ENCODE measurements at places on chromosomes 7 and 10.
A peak's percentile ranks its signal among the peaks of the same experiment; 100 is the strongest.

DNA sequence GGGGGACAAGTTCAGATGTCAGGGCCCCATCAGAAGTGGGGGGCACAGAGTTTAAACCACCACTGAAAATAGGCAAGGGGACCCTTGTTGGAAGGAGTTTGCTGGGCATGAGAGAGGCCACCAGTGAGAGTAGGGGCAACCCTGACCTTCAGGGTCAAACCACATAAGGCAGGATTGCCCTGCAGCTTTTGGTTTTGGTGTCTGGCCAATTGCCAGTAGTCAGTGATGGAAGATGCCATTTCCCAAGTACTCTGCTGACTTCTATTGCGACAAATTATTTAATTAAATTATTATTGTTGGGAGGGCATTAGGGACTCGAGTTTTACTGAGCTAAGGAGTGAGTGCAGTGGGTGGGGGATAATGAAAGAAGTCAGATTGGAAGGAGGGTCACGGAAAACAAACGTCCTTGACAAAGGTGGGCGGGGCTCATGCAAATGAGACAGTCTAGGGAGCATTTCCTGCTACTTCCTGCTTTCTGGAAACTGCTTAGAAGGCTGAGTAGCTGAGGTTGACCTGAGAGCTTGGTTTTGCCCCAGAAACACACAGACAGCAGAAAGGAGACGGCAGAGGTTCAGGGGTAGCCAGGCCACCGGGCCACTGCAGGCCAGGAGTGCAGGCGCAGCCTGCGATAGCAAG is 74.2 kb upstream of the ANLN start:
- no peak for DNase-seq

DNA sequence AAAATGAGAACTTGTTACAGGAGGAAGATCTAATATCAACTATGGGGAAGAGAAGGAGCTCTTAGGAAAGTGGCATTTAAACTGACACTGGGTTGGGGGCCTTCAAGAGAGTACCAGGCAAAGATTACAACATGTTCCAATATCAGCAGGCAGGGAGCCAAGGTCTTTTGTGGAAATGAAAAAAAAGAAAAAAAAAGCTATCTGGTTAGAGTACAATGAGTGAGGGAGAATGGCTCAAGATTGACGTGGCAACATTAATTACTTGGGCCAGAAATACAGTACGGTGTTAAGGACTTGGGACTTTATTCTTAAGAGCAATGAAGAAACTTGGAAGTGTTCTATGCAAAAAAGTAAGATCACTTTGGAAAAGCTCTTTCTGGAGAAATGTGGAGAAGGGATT is 132.3 kb upstream of the CDK1 start:
- no peak for DNase-seq

DNA sequence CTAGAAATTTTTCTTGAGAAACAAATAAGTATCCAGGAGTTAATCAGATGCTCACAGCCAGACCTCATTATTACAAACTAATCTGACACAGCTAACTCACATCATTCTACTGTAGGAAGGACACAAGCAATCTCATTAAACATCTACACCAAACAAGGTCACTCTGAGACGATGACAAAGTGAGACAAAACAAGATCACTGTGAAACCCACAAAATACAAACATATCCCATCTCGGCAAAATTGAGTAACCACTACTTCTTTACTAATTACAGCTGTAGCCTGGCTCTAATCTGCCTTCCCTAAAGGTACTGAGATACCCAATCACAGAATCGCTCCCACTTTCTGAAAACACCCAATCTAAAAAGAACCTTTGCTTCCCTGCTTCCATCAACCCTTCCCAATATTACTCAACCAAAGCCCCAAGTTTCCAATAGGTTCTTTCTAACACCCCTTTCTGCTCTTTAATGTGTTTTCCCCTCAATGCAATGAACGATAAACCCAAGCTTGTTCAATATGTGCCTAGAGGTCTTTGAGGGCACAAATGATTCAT is 26.9 kb downstream of the CCDC6 start:
- no peak for DNase-seq

DNA sequence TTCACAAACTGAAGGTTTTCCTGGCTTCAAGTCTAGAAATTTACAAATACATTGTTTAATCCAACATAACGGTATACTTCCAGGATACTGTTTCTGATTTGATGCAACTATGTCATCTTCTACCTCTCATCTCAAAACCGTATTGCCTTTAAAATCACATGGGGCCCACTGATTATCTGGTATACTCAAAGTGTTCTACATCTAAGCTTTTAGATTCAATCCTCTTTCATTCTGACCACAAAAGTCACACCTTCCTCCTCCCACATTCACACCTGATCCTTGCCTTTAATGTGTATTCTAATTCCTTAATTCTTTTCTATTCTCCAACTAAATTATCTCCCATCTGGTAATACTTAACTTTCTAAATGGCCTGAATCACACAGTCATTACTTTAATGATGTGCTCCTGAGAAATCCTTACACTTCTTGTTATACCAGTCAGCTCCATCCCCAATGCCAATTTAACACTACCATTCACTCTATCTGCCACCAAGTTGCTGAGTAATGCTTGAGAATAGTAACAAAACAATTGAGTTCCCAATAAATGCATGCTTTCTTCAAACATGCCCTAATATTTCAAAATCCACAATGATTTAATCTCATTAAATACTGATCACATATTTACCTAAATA is 13.0 kb downstream of the ATAD1 start:
- DNase-seq, result no peak

- DNase-seq, result no peak
These were observed at the start of gene CPA5 for GRCh38 chr7:130344271-130344866. Gene CPA5, plus strand, starts transcription at chr7:130344816. Its CDS starts 1,670 bp downstream, at chr7:130346486.

DNA sequence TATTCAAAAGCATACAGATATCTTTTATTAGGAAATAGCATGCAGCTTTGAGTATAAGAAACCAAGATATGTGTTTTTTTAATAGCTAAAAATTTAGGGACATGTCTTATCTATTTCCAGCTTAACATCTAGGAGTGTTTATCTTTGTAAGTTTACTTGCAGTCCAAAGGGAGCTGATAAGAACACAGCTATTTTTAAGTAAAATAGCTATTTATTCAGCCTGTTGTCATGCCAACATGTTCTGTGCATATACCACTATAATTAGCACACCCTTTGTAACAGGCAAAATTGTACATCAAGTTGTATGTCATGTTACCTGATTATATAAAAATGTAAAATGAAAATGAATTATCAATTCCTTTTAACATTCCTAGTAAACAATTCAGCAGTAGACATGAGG is 29.6 kb downstream of the FAM133B start:
- no peak for DNase-seq

GRCh38 chr10:290026-290725 is 154.9 kb downstream of the ZMYND11 start:
- peak; percentile 69 for DNase-seq

DNA sequence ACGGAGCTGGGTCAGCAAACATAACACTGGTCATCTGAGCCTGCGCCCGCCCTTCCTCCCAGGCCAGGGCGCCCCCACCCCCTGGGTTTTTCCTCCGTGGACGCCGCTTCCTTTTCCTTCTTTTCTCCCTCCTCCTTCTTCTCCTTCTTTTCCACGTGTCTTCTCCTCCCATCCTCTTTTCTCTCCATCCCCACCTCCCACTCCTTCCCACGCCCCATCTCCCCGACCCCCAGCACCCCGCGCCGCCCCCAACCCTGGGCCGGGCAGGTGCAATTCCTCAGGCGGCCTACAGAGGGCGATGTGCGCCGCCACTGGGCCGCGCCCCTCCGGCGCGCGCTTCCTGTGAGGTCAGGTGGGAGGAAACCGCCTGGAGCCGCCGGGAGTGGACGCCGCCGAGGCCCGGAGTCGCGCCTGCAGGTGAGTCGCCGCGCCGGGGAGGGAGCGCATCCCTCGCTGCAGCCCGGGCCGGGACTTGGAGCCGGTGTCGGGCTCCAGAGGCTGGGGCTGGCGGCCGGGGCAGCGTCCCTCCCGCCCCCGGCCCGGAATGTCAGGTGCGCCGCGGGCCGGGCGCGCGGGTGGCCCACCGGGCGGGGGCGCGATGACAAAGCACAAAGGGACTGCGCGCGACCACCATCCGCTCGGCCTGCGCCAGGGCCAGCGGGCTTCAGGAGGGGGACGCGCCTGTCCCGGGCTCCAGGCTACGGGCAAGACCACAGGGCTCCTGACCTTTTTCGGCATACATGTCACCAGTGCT is at the start of gene FAM241B:
Gene FAM241B (plus strand): TSS at position 351 of the 754 bp plus-strand sequence. CDS start 1,497 bp downstream, outside the sequence.
- DNase-seq, result no peak

DNA sequence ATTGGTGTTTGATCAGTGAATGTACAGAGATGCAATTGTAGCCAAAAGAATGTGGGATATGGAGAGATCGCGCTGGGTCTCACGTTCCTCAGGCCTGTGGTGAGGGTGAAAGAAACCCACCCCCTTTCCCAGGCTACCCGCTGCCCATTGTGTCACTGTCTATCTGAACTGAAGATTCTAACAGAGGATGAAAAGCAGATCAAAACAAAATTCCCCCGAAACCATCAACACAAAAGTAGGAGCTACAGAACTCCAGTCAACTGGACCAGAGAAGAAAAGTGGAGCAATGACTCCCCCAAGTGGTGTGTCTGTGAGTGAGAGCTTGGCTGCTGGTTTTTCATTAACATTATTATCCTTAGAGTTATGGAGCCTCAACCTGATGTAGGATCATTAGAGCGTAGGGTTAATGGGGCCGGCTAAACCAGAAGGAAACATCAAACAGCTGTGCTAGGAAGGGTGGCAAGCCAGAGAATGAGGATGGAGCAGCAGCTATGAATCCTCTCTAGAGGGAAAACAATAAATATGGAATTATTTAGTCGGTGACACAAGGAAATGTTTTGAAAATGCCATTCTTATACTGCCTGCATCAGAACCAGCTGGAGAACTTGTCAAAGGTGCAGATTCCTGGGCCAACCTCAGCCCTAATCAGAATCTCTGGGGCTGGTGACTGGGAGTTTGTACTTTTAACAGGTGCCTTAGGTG is 38.3 kb downstream of the AKR1B1 start:
- peak; percentile 39 for DNase-seq

DNA sequence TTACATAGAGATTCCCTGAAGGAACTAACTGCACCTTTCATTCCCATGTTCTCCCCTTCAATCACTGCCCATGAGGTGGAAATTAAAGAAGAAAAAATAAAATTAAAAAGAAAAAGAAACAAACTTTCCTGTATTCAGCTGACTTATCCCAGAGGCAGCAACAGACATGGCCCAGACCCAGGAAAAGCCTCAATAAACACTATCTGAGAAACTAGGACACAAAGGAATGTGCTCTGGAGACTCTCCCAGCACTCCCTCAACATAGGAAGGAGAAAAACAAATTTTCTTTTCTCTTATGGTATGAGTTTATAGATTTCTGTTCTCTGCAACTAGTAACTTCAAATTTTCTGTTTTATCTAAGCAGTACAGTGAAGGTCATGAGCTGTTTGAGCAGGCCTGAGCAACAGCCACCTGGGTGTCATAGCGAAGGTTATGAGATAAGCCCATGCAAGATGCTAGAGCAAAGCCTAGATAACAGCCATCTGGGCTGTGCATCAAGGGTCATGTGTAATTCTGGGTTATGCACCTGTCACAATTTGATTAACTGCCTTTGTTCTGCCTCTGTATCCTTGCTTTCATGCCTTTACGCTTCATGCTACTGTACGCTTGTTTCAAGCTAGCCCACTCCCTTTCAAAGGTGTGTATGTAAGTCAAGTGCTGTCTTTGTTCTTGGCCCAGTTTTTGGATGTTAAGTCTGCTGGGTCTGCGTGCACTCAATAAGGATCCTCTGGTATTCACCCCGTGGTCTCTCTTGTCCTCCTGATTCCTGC is 11.0 kb upstream of the OR6B1 start:
- DNase-seq, result no peak

- no peak for DNase-seq
These were observed 666 bp upstream of the YAE1 start for GRCh38 chr7:39565538-39565937.

DNA sequence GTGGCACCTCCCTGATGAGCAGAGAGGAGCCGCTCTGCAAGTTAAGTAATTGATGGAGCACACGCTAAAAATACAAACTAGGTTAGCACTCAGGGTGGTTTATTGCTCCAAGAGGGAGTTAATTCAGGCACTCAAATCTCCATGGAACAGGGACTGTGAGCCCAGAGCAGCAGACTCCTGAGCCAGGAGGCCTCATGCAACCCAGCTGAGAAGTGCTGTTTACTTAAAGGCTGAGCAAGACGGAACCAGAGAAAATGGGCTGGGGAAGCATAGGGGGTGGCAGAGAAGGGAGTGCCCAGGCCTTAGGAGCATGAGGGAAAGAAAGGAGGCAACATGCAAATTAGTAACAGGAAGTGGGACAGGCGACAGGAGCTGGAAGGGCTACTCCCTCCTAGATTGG is 174.1 kb downstream of the KCNMA1 start:
- DNase-seq, result no peak

GRCh38 chr10:86693721-86694369 is 25.5 kb downstream of the LDB3 start:
- no peak for DNase-seq

GRCh38 chr10:106711313-106711906 is 453.1 kb downstream of the SORCS1 start:
- no peak for DNase-seq

DNA sequence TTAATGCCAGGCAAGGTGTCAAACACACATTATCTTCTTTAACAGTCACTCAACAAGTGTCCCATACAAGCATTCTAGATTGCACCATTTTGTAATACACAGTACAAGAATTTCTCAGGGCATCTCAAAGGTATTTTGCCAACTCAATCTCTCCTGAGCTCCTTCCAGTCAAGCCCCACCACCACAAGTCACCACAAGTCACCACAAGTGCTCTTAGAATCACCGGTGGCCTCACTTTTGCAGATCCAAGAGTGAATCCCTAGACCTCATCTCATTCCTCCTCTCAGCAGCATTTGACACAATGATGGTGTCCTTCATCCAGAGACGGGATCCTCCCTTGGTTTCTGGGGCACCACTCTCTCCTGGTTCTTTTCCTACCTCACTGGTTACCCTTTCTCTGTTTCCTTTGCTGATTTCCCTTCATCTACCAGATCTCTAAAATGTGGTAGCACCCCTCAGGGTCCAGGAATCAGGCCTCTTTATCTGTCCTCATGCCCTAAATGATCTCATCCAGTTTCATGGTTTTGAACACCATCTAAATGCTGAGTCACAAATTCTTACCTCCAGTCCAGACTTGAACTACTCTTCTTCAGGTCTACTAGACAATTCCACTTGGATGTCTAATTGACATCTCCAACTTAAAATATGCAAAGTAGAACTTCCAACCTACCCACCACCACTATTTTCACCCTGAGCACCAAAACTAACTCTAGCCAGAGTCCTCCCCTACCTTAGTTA is 26.9 kb downstream of the VPS41 start:
- DNase-seq, result no peak

- DNase-seq, result no peak
These were observed 32.3 kb upstream of the ARL4A start for GRCh38 chr7:12655161-12655560.

DNA sequence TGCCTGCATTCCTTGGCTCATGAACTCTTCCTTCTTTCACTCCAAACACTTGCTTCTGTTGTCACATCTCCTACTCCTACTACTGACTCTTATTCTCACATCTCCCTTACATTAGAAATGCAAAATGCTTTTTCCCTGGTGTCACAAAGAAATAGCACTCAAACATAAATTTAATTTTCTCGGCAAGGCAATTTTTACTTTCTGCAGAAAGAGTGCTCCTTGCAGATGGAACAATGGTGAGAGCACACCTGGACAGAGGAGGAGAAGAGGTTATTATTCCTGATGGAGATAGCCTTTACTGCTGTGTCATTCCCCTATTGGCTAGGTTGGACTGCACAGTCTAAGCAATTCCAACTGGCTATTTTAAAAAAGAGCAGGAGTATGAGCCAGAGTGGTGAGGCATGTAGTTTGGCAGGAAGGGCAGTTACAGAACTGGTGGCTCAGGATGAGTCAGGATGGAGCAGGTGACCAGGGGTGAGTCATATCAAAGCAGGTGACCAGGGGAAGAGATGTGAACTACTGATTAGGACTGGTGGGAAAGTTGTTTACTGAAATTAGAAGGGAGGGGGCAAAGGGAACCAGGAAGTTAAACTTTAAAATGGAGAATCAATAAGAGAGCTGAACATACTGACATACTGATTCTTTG is 52.9 kb downstream of the CYP2C9 start:
- no peak for DNase-seq

Data from AG09309 (cell line).